MCF 10A (cell line): ENCODE measurements at places on chromosomes 12 and 14. TPM values are rescaled to one million over a fixed set of nuclear protein-coding genes. Genes with fewer than 3 reads are reported as not detected.

The MANSC4 gene
- total RNA-seq: not detected in 2 replicates

The KLRF2 gene
- total RNA-seq: not detected in 2 replicates

The TMEM229B gene
- 0.17 and 0.37 TPM in 2 replicates for total RNA-seq

The TNS2 gene
- 22.3 and 26.3 TPM in 2 replicates for total RNA-seq

The TAS2R9 gene
- total RNA-seq: not detected in 2 replicates

The SCNN1A gene
- 136 and 139 TPM in 2 replicates for total RNA-seq

The KLRC4 gene
- total RNA-seq: 0.66 and 0.84 TPM in 2 replicates

The LTBP2 gene
- 9.1 and 16.8 TPM in 2 replicates for total RNA-seq

The GPR65 gene
- total RNA-seq: not detected in 2 replicates

The LYSET gene
- 14.3 and 15.4 TPM in 2 replicates for total RNA-seq

The TUBA1A gene
- total RNA-seq: 9.8 and 10.4 TPM in 2 replicates

The PAX9 gene
- 5.5 and 7.3 TPM in 2 replicates for total RNA-seq

The COL2A1 gene
- total RNA-seq: 0.12 TPM in 1 of 2 replicates, not detected in the other

The HSPA2 gene
- total RNA-seq: 0.51 and 0.56 TPM in 2 replicates

The NFKBIA gene
- total RNA-seq: 74.5 and 112 TPM in 2 replicates

The PTCSC3 gene
- total RNA-seq: not detected in 2 replicates

The TTC7B gene
- 31.1 and 52.8 TPM in 2 replicates for total RNA-seq

The CLEC4C gene
- total RNA-seq: not detected in 2 replicates

The GLS2 gene
- total RNA-seq: 3.9 and 4.8 TPM in 2 replicates

The ARF3 gene
- total RNA-seq: 117 and 129 TPM in 2 replicates

The OR4K13 gene
- total RNA-seq: not detected in 2 replicates

The GDF3 gene
- not detected in 2 replicates for total RNA-seq

The NOVA1 gene
- total RNA-seq: not detected in 2 replicates

The B4GALNT3 gene
- total RNA-seq: 0.68 and 0.76 TPM in 2 replicates

The ART4 gene
- not detected in 2 replicates for total RNA-seq

The IFNG gene
- not detected in 2 replicates for total RNA-seq

The CDK17 gene
- total RNA-seq: 49.8 and 50.9 TPM in 2 replicates
